ENCODE measurements at places on chromosomes 16 and 17.

GRCh38 chr17:61967729-61968128, 39.9 kb upstream of the INTS2 start:
- no peak for DNase-seq

- DNase-seq: no peak
Observed at GRCh38 chr16:27476240-27476639, 73.5 kb downstream of the GTF3C1 start.

DNA sequence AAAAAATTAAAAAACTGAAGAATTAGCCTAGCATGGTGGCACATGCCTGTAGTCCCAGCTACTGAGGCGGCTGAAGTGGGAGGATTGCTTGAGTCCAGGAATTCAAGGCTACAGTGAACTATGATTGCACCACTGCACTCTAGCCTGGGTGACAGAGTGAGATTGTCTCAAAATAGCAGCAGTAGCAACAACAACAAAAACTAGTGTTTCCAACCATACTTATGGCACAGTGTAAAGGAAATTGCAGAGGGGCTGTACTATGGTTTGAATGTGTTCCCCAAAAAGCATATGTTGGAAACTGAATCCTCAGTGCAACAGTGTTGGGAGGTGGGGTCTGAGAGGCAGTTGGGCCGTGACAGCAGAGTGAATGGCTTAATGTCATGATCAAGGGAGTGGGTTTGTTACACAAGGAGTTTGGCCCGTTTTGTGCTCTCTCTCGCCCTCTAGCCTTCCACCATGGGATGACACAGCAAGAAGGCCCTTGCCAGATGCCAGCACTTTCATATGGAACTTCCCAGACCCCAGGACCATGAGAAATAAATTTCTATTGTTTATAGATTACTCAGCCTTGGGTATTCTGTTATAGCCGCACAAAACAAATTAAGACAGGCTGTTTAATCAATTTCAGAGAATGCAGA, 70.0 kb downstream of the PGS1 start:
- no peak for DNase-seq

- DNase-seq: no peak
Observed at GRCh38 chr16:47013910-47014309, 40.4 kb upstream of the DNAJA2 start.

DNA sequence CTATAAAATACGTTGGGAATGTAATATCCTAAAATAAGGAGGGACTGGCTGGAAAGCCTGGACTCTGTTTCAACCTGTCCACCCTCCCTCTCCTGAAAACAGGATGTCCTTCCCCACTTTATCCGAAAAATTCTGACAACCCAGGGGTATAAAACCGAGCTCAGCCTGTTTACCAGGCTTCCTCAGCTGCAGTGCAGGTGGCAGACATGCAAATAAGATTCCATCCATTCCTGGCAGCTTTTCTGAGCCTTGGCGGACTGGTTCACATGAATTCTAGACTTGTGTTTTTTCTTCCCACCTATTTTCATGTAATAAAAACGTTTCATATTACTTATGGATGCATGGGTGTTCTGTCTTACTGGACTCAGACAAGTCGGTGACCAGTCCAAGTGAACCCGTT, 479.3 kb downstream of the KCNJ18 start:
- no peak for DNase-seq

DNA sequence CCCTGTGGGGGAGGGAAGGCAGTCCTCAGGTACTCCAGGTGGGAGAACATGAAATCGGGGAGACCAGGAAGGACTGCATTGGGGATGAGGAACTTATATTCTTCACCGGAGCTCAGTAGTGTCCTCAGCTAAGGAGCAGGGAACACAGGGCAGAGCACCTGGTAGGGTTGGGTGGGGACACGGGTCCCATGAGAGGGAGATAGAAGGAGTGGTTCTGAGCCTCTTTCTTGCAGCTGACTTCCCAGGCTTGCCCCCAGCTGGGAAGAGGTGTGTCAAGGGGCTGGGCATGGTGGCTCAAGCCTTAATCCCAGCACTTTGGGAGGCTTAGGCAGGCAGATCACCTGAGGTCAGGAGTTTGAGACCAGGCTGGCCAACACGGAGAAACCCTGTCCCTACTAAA, 2.1 kb downstream of the FHOD1 start:
- no peak for DNase-seq

DNA sequence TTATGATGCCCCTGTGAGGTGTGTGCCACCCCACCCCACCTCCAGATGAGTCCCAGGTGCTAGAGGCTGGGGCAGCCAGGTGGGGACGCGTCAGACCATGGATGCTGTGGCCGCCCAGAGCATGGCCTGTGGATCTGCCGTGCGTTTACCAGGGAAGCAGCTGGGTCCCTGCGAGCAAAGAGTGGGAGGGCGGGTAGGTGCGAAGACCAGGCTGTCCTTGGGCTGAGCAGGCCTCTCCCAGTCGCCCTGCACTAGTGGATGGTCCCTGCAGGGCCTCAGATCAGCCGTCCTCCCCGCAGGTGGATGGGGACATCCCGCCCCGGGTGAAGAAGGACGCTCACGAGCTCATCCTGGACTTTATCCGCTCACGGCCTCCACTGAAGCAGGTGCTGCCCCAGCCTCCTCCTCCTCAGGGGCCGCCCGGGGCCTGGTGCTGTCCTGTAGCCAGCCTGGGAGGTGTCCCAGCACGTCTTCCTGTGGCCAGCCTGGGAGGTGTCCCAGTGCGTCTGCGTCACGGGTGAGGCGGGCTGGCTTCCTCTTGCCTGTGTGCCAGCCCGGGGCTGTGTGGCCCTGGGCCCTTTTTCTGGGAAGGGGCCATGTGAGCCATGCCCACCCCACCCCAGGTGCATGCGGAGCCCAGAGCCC, 18.0 kb upstream of the TCF25 start:
- DNase-seq: no peak

GRCh38 chr16:12159028-12159427, 182.5 kb downstream of the SNX29 start:
- no peak for DNase-seq

DNA sequence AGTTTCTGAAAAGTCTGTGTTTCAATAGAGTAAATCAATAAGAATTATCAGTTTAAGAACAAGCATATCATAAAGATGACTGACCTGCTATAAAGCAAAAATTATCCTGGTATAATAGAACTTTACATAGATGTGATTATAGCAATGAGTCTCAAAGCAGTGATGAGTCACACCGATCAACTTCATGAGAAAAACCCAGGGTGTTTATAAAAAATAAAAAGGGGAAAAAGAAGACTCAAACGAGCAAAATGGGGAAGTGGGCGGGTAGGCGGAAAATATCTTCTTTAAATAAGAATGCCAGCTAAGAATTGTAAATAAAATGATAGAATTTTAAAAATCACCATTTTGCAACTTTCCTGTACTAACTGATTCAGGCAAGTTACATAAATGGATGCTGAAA, 46.8 kb downstream of the BRIP1 start:
- no peak for DNase-seq

DNA sequence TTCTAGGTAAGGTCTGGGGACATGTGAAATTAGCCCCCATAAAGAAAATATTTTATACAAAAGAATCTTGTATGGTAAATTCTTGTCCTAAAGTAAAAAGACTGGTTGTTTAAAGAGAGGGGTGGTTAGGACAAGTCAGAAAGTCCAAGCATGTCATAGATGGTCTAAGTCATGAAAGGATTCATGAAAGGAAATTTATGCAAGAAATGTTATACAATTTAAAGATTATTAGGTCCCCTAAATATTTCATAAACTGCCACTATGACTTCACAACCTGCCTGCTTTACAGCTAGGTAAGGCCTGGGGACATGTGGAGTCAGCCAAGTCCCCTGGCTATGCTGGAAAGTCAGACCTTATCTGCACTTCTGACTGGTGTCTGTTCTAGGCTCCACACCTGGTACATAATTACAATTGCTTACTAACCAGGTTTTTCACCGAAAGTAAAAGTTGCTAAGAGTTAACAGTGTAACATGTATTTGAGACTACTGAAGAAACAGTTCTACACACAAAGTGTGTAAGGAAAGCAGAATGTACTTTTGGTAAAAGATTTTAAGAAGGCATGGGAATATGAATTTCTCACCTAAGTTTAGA, 17.0 kb downstream of the N4BP1 start:
- no peak for DNase-seq

DNA sequence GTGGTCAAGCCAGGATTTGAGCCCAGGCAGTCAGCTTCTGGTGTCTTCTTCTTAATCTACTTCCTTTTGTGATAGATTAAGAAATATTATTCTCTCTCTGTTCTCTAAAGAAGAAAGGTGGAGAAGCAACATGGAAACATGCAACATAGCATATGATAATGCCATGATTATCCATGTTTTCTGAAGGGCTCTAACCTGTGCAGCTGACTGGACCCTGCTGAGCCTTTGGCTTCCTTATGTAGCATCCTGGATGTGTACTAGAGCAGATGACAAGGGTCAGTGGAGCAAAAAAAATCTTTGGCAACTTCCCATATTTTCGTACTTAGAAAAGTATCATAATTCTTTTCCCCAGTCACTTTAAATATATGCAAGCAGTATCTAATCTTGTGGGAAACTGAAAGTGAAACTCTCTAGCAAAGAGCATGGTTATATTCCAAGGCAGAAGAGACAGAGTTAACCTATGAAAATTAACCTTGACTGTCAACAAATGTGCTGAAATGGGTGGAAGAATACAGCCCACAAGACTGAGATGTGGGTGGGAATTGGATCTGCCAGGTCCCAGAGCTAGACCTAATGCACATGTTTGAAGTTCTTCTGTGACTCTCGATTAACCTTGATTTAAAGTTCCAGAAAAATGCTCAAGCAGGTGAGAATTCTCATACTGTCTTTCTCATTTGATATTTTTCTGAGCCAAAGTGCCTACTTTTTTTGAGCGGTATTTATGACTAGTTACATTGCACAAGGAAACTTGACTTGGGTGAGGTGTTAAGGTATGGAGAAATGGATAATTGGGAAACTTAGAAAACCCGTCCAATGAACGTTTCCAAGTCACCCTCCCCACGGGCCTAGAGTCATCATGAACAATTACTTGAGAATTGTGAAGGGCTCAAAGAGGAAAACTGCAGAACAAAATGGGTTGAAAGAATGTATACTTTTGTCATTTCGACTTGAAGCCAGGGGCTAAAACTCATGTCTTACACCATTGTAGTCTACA, 248.6 kb downstream of the FTO start:
- DNase-seq: no peak

- DNase-seq: no peak
Observed at GRCh38 chr16:576823-577201, 7.0 kb downstream of the PIGQ start.

DNA sequence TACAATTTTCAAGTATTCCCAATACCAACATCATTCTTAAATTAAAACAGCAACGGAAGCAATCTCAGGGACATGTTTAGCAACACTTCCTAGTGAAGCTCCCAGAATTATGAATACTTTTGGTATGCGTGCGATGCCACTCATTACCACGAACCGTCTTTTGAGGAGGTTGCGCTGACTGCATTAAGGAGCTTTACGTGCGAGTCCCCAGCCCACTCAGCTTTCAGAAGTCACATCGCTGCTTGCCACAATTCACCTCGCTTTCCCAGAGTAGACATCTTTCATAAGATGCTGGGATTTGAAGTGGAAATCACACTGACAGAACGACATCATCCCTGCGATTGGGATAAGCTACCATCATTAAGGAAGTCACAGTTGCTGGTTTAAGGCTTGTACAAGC, 441.6 kb upstream of the HSBP1 start:
- no peak for DNase-seq

GRCh38 chr17:66531851-66532295, 229.5 kb downstream of the PRKCA start:
- DNase-seq: no peak

- no peak for DNase-seq
Observed at GRCh38 chr17:76686538-76687297, 24.0 kb downstream of the MXRA7 start.

DNA sequence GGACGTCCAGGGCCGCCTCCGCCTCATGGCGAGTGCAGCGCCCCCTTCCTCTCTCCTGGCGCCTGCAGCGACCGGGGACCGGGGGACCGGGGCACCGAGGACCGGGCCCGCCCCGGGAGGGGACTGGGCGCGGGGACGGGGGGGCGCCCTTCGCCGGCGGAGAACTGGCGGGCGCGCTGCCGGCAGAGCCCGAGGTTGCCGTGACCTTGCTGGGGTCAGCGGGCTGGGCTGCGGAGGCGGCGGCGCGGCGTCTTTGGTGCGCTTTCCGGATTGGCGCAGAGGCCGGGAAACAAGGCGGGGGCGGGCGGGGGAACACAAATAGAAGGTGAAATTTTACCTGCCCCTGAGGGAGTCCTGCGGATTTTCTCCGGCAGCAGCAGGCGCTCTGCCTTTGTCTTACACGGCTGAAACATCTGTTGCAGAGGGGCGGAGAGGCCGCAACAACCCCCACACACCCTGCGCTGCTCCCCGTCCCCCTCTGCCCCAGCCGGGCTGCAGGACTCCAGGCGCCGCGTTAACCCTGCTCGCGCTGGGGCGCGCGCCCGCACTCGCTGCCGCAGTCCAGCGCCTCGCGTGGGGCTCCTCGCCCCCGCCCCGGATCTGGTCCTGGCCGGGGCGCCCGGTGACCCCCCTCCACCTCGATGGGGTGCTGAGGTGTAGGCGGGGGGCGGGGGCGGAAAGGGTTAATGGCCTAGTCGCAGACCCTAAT, 53.5 kb downstream of the SREBF1 start:
- peak; percentile 52 for DNase-seq

DNA sequence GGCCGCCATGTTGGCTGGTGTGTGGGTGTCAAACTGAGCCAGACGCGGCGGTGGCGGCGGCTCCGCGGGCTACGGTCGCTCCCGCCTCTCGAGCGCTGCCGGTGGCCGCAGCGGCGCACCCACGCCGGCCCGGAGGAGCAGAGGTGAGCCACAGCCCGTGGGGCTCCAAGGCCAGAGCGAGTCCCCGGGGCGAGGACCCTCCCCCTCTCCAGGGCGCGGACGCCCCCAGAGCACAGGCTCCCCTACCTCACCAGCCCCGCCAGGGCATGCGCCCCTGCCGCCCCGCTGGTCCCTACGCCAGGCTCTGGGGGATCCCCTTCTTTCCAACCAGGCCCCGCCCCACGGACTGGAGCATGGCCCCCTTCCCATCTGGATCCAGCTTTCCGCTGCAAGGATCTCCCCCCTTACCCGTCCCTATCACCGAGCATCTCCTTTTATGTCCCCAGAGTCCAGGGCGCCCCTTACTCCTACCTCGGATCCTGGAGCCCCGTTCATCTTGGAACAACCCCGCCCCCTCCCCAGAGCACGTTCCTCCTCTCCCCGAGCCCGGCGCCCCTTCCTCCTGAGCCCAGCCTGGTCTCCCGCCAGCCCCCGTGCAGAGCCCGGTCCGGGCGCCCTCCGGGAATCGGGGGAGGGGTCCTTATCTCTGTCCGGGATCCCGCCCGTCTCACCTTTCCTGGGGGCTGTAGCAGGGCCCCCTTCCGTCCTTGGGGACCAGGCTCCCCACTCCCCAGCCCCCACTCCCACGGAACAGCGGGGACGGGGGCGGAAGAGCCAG, 412 bp downstream of the EPN2 start:
- no peak for DNase-seq

DNA sequence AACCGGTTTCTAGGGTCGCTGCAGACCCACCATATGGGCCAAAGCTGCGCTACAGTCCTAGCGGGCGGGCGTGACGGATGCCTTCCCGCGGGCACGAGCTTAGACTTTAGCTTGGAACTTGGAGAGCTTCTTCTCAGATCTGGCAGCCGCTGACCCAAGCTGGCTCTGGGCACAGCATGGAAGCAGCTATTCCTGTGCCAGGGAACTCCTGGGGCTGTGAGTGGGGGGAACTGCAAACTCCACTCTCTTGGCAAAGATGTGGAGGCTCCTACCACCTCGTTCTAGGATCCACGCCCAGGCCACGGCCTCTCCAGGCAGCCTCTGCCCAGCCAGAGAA, 8.8 kb downstream of the FAAP100 start:
- no peak for DNase-seq

Data from hippocampal formation (tissue), 2 donors.